ENCODE measurements at places on chromosomes 6 and 20.

DNA sequence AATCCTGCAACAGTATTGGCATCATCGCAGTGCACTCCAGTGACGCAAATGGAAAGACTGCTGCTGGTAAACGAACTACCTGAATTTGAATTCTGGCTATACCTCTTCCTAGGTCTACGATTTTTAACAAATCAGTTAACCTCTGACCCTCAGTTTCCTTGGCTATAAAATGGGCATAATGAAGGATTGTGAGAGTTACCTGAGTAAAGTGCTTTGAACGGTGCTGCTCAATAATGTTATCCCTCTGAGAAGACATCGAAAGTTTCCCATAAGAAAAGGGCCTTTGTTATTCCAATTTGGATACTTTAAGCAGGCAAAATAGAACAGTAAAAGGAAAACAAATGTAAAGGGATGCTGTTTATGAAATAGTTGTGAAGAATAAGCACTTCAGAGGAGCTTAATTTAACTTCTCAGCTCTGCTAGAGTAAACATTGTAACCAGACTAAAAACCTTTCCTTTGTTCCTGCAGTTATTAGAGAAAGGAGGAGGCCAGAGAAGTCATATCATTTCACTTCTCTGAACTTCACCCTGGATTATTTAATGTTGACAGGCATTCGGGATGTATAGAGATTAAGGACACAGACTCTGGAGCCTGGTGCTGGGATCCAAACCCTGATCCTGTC, 5.8 kb downstream of the SGK1 start:
- no peak for DNase-seq

GRCh38 chr6:155177363-155177961, 86.4 kb upstream of the CLDN20 start:
- DNase-seq, result no peak

DNA sequence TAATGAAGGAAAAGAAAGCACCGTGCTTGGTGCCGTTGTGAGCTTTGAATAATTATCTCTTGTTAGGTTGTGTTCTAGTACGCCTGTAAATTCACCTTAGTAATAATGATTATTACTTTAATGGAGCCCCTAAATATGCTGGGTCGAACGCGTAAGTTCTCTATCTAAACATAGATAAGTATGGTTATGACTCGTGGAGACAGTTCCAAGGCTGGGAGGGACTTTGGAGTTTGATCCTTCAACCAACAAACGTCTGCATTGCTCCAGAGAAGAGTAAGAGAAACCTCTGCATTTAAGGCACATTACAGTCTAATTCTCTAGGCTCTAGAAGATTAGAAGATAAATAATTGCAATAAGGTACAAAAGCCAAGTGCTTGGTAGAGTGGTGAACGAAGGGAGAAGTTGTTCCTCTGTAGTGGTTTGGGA, 514 bp downstream of the ACOT13 start:
- no peak for DNase-seq

DNA sequence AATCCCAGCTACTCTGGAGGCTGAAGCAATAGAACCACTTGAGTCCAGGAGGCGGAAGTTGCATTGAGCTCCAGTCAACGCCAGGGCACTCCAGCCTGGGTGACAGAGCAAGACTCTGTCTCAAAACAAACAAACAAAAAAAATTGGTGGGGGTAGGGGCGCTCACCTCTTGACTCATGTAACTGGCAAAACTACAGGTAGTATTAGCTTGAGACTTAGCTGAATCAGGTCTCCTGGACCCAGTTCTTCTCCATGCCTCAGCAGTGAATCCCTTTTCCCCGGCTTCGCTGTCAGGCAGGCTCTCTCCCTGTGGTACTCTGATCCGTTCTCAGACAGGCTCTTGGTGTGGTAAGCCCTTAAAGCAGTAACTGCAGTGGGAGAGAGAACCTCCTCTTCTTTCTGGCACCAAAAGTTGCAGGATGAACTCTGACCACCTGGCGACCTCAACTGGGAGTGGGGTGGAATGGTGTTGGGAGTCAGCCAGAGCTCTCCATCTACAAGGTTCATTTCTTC, 12.9 kb downstream of the SLC9A8 start:
- no peak for DNase-seq

- no peak for DNase-seq
These were observed 128.6 kb upstream of the CNR1 start for GRCh38 chr6:88294702-88295101.

DNA sequence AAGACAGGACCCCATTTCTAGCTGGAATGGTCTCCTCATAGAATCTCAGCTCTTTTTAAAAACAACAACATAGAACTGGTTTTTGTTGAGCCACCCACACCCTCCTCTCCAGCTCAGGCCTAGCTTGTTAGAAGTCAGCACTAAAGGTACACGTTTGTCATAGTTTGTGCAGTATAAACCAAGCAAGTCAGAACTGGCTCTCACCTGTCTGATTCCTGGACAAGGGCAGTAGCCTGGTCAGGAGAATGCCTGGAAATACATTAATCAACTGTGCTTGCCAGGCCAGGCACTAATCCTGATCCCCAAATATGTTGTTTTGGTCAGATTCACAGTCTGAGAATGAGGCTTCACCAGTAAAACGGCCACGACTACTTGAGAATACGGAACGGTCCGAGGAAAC, 296.7 kb downstream of the ZFAND3 start:
- no peak for DNase-seq

GRCh38 chr6:18495236-18495635, 108.1 kb downstream of the RNF144B start:
- DNase-seq, result no peak

GRCh38 chr20:45011108-45011526, 44.8 kb downstream of the STK4 start:
- no peak for DNase-seq

GRCh38 chr6:45597424-45597823, 219.7 kb upstream of the SUPT3H start:
- DNase-seq, result no peak

- DNase-seq, result no peak
These were observed 4.5 kb downstream of the NRN1 start for GRCh38 chr6:6002005-6002847.

- DNase-seq, result no peak
These were observed 90.3 kb downstream of the OLIG3 start for GRCh38 chr6:137403855-137404254.

DNA sequence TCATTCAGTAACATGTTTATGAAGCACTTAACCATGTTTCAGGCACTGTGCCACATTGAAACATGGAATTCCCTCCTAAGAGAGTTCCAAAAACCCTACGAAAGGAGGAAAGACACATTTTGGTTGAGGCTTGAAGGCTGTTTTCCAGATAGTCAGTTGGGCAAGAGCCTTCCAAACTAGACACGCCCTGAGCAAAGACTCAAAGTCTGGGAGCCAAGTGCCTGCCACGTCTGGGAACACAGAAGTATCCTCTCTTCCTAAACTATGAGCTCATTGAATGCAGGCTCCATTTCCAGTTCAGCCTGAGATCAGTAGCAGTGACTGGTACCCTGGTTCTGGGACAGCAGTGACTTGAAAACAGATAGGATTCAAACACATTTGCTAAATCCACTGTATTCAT, 74.5 kb upstream of the FAM8A1 start:
- DNase-seq, result no peak

- DNase-seq, result no peak
These were observed 88.4 kb downstream of the MYB start for GRCh38 chr6:135269481-135269891.

- DNase-seq, result no peak
These were observed 114.5 kb upstream of the SCGN start for GRCh38 chr6:25537349-25538018.

DNA sequence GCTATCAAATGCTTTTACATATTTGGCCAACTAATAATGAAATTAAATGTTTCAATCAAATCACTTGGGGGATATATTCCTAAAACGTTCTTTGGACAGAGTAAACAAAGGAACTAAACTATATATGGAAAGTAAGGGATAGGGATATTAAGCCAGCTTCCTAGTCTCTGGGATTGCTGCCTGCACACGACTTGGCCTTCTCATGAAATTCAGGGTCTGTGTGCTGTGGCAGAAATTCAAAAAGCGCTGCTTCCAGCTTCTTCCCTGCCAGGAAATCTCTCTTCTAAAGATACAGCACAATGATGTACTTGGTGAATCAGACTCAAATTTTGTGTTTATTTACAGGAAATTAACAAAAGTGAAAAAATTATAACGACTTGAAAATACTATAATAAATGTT, 206.3 kb upstream of the RAB32 start:
- DNase-seq, result no peak

DNA sequence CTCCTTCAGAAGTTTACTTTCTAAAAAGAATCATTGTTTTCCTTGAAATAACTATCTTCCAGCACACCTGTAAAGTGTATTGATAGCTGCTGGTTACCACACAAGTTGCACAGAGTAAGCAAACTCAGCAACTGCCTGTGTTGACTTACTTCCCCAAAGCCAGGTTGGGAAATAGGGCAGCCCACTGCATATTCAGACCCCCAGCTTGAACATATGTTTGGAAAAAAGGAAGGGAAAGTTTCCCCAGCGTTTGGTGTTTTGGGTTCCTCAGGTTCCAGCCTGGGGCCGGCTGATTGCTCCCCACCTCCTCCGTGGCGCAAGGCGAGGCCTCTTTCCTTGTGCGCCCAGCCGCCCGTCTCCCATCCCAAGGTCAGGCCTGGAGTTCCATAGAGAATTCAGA, 70.1 kb upstream of the QKI start:
- DNase-seq, result no peak

DNA sequence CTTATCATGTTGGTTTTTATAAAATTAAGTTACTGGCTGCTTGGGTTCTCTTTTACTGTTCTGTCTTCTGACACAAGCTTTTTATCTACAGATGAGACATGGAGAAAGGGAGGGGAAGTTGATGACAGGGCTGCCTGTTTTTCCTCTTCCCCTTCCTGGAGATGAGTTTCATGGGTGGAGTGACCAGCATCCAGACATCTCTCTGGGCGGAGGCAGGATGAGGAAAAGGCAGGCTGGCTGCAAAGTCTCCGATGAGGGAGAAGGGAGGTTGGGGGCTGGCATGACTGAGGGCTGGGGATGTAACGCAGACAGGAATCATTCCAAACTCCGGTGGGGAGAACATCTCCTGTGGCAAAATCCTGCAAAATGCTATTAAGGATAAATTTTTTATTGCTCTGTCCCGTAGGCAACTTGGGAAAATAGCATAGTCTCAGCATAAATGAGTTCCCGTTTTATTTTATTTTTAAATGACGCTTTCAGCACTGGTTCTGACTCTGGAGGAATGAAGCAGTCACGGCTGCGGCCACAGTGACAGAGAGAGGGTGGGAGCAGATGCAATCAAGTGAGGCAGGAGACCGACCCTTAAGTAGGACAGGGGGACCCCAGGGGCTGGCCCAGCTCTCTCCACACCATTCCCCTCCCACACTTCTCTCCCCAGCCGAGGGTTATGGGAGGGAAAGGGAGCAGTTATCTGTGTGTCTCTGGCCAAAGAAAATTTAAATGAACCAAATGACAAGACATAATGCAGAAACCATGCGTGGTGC, 108.8 kb upstream of the PMEPA1 start:
- no peak for DNase-seq

DNA sequence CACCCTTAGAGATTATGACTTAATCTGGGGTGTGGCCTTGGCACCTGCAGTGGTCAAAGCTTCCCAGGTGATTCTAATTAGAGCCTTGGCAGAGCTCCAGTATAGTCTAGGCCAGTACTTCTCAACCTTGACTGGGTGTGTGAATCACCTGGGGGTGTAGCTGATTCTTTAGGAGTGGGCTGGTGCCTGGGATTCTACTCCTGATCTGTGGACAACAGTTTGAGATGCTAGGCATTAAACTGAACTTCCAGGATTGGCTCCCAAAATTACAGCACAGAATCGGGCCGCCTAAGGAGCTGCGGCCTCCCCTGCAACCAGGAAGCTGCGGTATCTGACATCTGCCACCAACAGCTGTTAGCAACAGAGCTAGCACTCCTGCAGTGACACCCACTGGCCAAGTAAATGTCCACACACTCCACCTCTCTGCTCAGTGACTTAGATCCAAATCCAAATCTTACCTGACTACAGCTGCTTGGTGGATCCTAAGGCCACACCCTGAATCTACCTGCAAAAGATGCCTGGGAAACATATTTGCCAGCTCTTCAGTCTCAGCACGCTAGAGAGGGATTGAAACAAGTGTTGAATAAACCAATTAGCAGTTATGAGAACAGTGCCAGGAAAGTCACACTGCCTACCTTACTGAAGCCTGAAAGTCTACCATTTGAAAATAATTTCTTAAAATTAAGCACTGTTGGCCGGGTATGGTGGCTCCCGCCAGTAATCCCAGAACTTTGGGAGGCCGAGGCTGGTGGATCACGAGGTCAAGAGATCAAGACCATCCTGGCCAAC, 126.7 kb downstream of the UNC5CL start:
- DNase-seq, result peak; percentile 19

GRCh38 chr6:2435323-2435722, 189.9 kb upstream of the GMDS start:
- no peak for DNase-seq

- DNase-seq, result no peak
These were observed 30.9 kb upstream of the SLC24A3 start for GRCh38 chr20:19181552-19181951.

- DNase-seq, result no peak
These were observed 425.9 kb downstream of the HTR1B start for GRCh38 chr6:77037439-77037838.

DNA sequence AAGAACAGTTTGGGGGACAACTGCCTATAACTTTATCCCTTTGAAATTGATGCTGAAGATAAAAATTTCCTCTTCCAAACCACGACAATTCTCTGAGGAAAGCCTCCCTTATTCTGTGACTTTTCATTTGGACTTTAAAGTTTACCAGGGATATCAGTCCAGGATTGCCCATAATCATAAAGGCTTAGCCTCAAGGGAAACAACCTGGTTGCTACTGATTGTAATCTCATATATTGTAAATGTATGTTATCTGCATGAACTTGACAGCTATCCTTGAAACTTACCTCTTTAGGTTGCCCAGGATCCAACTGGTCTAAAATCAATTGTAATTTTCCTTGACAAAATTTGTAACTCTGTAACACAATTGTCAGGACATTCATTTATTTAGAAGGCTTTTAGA, 23.8 kb downstream of the TBC1D32 start:
- no peak for DNase-seq

DNA sequence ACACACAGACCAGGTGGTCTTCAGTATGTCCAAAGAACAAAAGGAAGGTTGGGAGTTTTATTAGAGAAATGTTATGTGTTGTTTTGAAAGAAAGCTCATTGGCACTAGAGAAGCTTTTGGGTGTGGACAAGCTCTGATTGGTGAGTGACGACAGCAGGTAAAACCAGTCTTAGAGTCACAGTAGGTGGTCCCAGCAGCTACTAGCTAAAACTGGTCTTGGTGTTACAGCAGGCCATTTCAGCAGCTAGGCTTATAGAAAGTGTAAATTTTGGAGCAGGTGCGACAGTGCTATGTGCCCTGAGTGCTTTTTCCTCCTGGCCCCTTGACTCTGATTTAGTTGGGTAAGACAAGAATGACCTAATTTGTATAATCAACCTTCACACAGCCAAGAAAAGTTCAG, 3.6 kb downstream of the CLDN20 start:
- DNase-seq, result no peak

- no peak for DNase-seq
These were observed 44.1 kb upstream of the TSPYL1 start for GRCh38 chr6:116323863-116324262.

GRCh38 chr20:36336204-36336603, 30.1 kb downstream of the DLGAP4 start:
- no peak for DNase-seq

GRCh38 chr6:133991096-133991593, 38.1 kb downstream of the TBPL1 start:
- DNase-seq, result no peak

All from GM12892 (cell line).